Lower lobe of right lung (tissue), 2 donors: ENCODE measurements at places on chromosomes 6 and 20. TPM values are rescaled to one million over a fixed set of nuclear protein-coding genes. Genes with fewer than 3 reads are reported as not detected.

The SYNDIG1 gene
- 0.15 TPM for total RNA-seq

GRCh38 chr20:32091888-32092346 is 17.6 kb upstream of the TM9SF4 start:
- H3K4me1 ChIP-seq, result no peaks in the 10 kb centered on the region
- no peak overlapping the region for H3K4me3 ChIP-seq
- H3K27me3 ChIP-seq, result no peaks in the 10 kb centered on the region
- H3K27ac ChIP-seq, result no peak overlapping the region

GRCh38 chr6:5457983-5458683 is 196.8 kb downstream of the FARS2 start:
- no peaks in the 10 kb centered on the region for H3K36me3 ChIP-seq
- no peak overlapping the region for H3K4me3 ChIP-seq
- H3K27me3 ChIP-seq, result no peaks in the 10 kb centered on the region
- peaks cover 18% of the 10 kb centered on the region for H3K4me1 ChIP-seq
- no peak overlapping the region for H3K27ac ChIP-seq
- DNase-seq, result peak; percentile 76

GRCh38 chr6:43203718-43204095 is 21.7 kb downstream of the CUL9 start:
- DNase-seq, result no peak
- H3K27me3 ChIP-seq, result no peaks in the 10 kb centered on the region
- no peaks in the 10 kb centered on the region for H3K4me1 ChIP-seq
- H3K4me3 ChIP-seq, result no peak overlapping the region
- H3K27ac ChIP-seq, result no peak overlapping the region

The SRSF12 gene
- total RNA-seq, result not detected

The POLR3F gene
- 6.6 TPM for total RNA-seq

The ACSS1 gene
- total RNA-seq, result 41.8 TPM

DNA sequence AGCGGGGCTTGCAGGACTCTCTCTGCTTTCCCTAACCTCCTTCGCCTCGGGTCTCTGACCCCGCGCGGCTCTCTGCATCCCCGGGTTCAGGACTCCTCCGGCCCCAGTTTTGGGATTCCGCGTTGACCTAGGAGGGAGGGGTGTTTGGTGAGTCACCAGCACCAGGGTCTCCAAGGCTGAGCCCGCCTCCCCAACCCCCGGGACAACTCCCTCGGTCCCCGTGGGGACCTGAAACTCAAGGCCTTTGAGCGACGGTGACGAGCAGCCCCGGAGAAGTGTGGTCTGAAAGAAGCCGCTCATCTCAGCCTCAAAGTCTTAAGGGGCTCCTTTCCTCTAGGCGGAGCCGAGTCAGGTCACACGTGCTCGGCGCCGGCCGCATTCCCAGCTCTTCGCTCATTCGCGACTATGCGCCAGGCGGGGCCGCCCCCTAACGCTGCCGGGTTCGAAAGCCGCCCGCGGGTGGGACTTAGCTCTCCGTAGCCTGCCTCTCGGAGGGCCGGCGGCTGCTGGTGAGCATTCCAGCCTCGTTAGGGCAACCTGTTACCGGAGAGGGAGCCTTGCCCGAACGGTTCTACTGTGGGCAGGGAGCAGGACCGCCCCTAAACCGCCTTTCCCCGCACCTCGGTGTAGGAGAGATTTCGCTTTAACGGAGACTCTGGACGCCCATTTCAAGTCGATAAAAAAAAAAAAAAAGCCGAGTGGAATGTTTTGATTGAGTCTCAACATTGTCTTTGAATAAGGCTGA is 3.0 kb upstream of the PRDM13 start:
- H3K4me1 ChIP-seq, result peaks cover 25% of the 10 kb centered on the region
- peak overlapping the region; percentile 43 for H3K4me3 ChIP-seq
- H3K27ac ChIP-seq, result no peak overlapping the region
- H3K36me3 ChIP-seq, result no peaks in the 10 kb centered on the region

The ARMC12 gene
- not detected for total RNA-seq

- H3K4me3 ChIP-seq, result peak overlapping the region; percentile 33
- H3K27ac ChIP-seq, result peak overlapping the region; percentile 97
- H3K4me1 ChIP-seq, result peaks cover 88% of the 10 kb centered on the region
- H3K27me3 ChIP-seq, result no peaks in the 10 kb centered on the region
Observed at GRCh38 chr20:47318586-47319516, 37.6 kb downstream of the ZMYND8 start.

- H3K4me1 ChIP-seq, result no peaks in the 10 kb centered on the region
- no peak overlapping the region for H3K4me3 ChIP-seq
- H3K27ac ChIP-seq, result no peak overlapping the region
- H3K27me3 ChIP-seq, result no peaks in the 10 kb centered on the region
- H3K36me3 ChIP-seq, result no peaks in the 10 kb centered on the region
- DNase-seq, result no peak
Observed at GRCh38 chr6:11989386-11989785, 22.7 kb upstream of the HIVEP1 start.

DNA sequence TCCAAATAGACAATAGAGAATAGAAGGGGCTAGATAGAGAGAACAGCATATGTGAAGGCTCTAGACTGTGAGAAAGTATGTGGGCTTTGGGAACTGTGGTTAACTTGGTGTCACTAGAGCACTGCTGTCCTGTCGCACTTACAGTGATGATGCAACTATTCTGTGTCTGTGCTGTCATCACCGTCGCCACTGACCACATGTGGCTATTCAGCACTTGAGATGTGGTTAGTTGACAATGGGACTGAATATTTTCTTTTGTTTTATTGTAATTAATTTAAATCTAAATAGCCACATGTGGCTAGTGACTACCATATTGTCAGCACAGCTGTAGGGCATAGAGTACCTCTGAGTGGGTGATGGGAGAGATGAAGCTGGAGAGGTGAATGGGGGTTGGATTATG is 39.0 kb upstream of the IFNGR1 start:
- no peaks in the 10 kb centered on the region for H3K36me3 ChIP-seq
- H3K4me1 ChIP-seq, result peaks cover 29% of the 10 kb centered on the region
- H3K27me3 ChIP-seq, result no peaks in the 10 kb centered on the region

DNA sequence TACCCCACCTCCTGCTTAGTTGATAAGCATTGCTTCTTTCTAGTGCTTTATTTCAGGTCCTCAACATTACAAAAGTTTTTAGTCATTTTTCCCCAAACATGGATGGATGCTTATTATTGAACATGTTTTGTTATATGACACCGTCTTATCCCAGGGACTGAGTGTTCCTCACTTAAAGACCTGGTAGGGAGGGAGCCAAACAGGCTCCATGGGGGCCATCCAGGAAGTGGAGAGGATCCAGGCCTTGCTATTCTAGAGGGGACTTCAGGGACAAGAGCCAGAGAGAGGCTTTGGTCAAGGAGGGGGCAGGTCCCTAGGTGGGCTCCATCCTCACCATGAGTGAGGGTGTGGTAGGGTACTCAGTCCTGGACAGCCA is 7.4 kb downstream of the SLC32A1 start:
- no peaks in the 10 kb centered on the region for H3K36me3 ChIP-seq
- H3K4me3 ChIP-seq, result no peak overlapping the region
- H3K27ac ChIP-seq, result no peak overlapping the region
- no peak for DNase-seq

GRCh38 chr6:151497905-151498304 is 4.1 kb downstream of the CCDC170 start:
- no peak overlapping the region for H3K4me3 ChIP-seq
- no peak for DNase-seq
- peak overlapping the region; percentile 32 for H3K27ac ChIP-seq
- peaks cover 10% of the 10 kb centered on the region for H3K27me3 ChIP-seq
- H3K36me3 ChIP-seq, result no peaks in the 10 kb centered on the region

The RNF182 gene
- total RNA-seq, result 5.3 TPM

DNA sequence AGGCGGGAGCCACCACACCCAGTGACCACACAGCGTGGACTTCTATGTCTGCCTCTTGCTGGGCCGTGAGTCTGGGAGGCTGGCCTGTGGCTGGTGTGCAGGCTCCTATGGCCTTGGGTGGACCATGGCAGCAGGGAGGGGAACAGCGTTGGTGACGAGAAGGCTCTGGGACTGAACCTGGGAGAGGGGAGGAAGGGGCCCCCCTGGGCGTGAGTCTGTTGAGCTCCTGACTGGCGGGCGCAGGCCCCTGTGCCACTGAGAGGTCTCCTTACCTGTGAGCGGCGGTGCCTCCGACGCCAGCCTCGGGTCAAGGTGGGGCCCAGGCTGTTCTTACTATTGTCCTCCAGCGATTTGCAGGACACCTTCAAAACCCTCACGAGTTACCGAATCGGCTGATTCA is 12.8 kb upstream of the HELZ2 start:
- no peaks in the 10 kb centered on the region for H3K27me3 ChIP-seq
- H3K4me3 ChIP-seq, result no peak overlapping the region
- no peaks in the 10 kb centered on the region for H3K4me1 ChIP-seq
- no peak overlapping the region for H3K27ac ChIP-seq
- no peak for DNase-seq

DNA sequence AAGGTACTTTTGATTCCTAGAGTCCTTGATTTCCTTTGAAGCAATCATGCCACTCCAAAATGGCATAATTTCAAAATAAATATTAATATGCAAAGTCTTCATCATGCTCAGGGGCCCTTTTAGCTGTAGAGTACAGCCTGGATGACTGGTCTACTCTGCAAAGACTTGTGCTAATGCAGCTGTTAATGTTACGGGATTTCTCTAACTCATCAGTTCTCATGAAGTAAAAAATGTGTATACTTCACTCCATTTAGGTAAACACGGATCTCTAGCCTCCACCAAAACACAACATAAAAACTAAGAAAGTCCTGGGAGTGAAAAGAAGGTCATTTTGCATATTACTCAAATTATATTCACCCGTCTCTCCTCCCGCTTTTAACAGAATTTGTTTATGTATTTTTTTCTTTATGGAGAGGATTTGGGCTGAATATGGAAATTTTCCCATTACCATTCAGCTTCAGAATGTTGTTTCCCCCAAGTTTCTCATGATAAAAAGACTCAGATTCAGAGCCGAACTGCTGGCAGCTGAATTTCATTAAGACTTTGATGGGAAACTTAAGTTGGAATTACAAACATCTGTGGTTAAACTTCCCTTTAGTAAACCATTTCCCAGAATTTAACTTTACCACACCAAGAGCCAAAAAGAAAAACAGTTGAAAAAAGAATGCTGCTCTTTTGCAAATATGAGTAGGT is 8.7 kb downstream of the LAMA4 start:
- H3K27ac ChIP-seq, result peak overlapping the region; percentile 63
- no peaks in the 10 kb centered on the region for H3K36me3 ChIP-seq
- H3K4me3 ChIP-seq, result no peak overlapping the region
- DNase-seq, result no peak
- no peaks in the 10 kb centered on the region for H3K27me3 ChIP-seq

The ID1 gene
- total RNA-seq, result 196 TPM

GRCh38 chr6:35259948-35260590 is 534 bp downstream of the ZNF76 start:
- no peaks in the 10 kb centered on the region for H3K27me3 ChIP-seq
- H3K4me1 ChIP-seq, result peaks cover 39% of the 10 kb centered on the region
- peak overlapping the region; percentile 77 for H3K4me3 ChIP-seq
- H3K36me3 ChIP-seq, result no peaks in the 10 kb centered on the region
- peak overlapping the region; percentile 98 for H3K27ac ChIP-seq

The BCAS4 gene
- 3.9 TPM for total RNA-seq

DNA sequence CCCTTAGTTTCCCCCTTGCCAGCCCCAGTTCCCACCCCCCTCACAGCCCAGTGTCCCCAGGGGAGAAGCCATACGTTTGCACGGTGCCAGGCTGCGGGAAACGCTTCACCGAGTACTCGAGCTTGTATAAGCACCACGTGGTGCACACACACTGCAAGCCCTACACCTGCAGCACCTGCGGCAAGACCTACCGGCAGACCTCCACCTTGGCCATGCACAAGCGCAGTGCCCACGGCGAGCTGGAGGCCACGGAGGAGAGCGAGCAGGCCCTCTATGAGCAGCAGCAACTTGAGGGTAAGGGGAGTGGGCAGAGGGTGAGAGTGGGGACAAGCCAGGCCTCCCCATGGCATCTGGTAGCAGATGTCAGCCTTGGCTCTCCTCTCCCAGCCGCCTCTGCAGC is 5.1 kb upstream of the DEF6 start:
- H3K36me3 ChIP-seq, result peaks cover 89% of the 10 kb centered on the region
- no peak overlapping the region for H3K4me3 ChIP-seq
- DNase-seq, result no peak
- H3K27ac ChIP-seq, result no peak overlapping the region
- H3K4me1 ChIP-seq, result peaks cover 9% of the 10 kb centered on the region

The CRISP3 gene
- 2.5 TPM for total RNA-seq

The MCM8 gene
- 6.0 TPM for total RNA-seq

The TMEM14A gene
- total RNA-seq, result 14.6 TPM

The TGM3 gene
- 0.32 TPM for total RNA-seq

DNA sequence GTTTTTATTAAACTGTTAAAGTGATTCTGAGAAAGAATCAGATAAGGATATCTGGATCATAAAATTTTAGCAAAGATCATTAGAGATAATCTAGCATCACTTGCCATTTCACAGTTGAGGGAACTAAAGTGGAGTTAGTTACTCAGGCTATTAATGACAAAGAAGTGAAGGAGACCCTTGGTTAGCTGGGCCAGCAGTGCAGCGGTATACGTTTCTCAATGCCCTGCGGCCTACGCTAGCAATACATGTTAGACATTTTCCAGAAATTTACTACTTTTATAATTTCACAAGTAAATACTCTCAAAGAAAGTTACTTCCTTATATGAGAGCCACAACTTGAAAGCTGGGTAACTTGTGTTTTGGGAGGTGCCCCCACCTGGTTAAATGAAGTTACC is 28.5 kb downstream of the NEDD9 start:
- H3K27ac ChIP-seq, result peak overlapping the region; percentile 56
- peaks cover 86% of the 10 kb centered on the region for H3K4me1 ChIP-seq
- DNase-seq, result no peak
- no peak overlapping the region for H3K4me3 ChIP-seq
- H3K36me3 ChIP-seq, result peaks cover 78% of the 10 kb centered on the region

- DNase-seq, result no peak
- H3K27me3 ChIP-seq, result no peaks in the 10 kb centered on the region
- no peak overlapping the region for H3K27ac ChIP-seq
- peaks cover 31% of the 10 kb centered on the region for H3K4me1 ChIP-seq
Observed at GRCh38 chr20:23078351-23079015, 7.6 kb downstream of the CD93 start.

DNA sequence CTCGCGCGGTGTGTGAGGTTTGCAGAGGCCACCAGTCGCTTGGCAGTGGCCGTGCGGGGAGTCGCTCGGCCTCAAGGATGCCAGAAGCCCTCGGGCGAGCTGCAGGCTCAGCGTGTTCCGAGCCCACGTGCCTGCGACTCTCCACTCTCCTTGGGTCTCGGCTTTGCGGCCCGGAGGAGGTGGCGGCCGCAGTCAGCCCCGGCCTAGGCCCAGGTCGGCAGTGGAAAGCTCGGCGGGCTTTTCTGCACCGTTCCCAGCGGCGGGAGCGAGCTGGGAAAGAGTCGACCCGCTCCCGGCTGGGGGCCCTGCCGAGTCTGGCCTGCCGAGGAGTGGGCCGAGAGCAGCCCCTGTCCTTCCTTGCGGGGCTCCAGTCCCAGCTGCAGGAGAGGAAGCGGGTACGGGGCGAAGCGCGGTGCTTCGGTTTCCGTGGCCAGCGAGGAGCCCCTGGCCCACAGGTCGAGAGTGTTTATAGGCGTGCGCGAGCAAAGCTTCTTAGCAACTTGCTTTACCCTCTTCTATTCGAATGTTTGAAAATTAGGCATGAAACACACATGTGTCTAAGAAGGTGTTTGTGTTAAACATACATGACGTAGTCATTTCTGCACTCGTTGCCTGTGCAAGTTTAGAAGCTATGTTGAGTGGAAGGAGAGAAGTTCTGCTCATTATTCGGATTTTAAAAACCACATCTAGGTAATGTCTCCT is 5.6 kb downstream of the FOXC1 start:
- H3K4me3 ChIP-seq, result no peak overlapping the region
- H3K27me3 ChIP-seq, result peaks cover 94% of the 10 kb centered on the region
- no peak for DNase-seq
- peaks cover 26% of the 10 kb centered on the region for H3K4me1 ChIP-seq
- no peaks in the 10 kb centered on the region for H3K36me3 ChIP-seq

The CABLES2 gene
- 4.5 TPM for total RNA-seq
